ENCODE measurements at places on chromosomes 13 and 19.

GRCh38 chr13:97758317-97758716 lies 195.2 kb upstream of the IPO5 start:
- DNase-seq: no peak

GRCh38 chr19:7806234-7806633 lies 23.8 kb upstream of the EVI5L start:
- no peak for DNase-seq

- no peak for DNase-seq
Observed at GRCh38 chr13:79373916-79374315, 32.1 kb downstream of the RBM26 start.

GRCh38 chr19:42850981-42851717 lies 28.4 kb downstream of the PSG1 start:
- no peak for DNase-seq

DNA sequence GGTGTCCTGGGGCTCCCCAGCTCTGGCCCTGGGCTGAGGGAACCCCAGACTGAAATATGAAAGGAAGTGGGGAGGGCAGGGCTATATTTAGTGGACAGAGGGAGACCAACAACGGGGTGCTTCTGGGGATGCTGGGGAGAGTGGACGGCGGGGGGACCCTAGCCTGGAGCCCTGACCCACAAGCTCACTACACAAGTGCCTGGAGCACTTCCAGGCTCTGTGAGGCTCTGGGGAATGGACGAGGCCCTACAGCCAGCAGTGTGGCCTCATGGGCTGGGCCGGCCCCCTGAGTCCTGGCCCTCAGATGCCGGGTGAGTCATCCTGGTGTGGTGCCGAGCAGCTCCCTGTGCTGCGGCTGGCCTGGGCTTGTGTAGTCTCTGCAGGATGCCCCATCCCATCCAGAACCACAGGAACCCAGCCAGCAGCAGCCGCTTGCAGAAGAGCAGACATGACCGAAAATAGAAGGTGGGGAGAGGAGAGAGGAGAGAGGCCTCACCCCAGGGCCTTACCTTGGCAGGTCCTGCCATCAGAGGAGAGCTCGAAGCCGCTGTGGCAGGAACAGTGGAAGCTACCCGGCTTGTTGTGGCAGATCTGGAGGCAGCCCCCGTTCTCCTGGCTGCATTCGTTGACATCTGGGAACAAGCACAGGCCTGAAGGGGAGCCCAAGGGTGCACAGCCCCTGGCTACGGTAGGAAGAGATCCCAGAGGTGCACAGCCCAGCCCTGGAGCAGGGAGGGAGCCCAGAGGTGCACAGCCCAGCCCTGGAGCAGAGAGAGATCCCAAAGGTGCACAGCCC lies 26.1 kb downstream of the GAS6 start:
- DNase-seq: no peak

DNA sequence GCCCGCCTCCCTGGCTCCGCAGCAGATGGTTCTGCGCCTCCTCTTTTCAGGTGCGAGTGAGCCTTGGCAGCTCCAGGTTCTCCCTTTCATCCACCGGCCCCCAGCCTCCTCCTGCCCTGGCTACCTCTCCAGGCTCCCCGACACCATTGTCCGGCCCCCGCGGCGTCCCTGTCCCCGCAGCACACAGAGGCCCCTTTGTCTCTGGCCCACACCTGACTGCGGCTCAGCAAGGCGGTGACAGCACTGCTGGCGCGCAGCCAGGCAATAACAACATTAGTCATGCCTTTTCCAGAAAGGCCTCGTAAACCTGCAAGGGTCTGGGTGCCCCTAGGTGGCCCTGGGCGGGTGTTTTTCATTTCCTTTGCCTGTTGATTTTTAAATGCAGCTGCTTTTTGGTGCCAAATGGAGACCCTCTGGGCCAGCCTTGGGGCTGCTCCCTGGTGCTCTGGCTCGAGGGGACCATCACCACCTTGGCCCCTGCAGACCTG lies 73.2 kb upstream of the MEDAG start:
- DNase-seq: peak; percentile 59

GRCh38 chr13:27419328-27419727 lies 5.1 kb upstream of the GTF3A start:
- DNase-seq: no peak

All from GM13976 (cell line).